Muscle of leg (tissue), 16 donors: ENCODE measurements at places on chromosomes 11 and 22. TPM values are rescaled to one million over a fixed set of nuclear protein-coding genes. Genes with fewer than 3 reads are reported as not detected.

Gene KCNJ4
- 0.42 TPM for polyA plus RNA-seq

Gene TLCD5
- 8.6 TPM for polyA plus RNA-seq

Gene DEUP1
- polyA plus RNA-seq = not detected

Gene OR5W2
- not detected for polyA plus RNA-seq

Gene MS4A13
- not detected for polyA plus RNA-seq

DNA sequence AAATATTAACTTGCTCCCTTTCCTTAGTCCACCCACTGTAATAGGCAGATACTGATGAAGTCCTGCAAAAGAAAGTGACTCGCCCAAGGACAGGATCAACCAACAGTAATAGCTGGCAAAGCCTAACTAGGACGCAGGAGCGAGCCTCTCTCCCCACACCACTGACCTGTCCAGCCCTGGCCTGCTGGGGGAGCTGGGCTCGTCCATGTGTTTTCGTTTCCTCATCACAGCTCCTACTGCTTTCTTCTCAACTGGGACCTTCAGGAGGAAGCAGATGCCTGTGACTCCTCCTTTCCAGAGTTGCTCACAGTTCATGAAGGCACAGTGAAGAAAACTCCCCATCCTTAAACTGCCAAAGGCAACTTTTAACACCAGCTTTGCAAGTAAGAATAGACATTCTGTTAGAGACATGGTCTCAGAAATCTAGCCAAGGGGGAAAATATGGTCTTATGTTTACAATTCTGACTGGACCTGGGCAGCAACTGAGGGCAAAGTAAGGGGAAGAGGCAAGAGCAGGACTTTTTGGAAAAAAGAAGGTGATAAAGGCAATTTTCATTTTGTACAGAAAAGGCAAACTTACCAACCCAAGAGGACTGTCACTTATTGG is 11.6 kb upstream of the GPHA2 start:
- peaks cover 2% of the 10 kb centered on the region for H3K27me3 ChIP-seq
- H3K27ac ChIP-seq = no peak overlapping the region

DNA sequence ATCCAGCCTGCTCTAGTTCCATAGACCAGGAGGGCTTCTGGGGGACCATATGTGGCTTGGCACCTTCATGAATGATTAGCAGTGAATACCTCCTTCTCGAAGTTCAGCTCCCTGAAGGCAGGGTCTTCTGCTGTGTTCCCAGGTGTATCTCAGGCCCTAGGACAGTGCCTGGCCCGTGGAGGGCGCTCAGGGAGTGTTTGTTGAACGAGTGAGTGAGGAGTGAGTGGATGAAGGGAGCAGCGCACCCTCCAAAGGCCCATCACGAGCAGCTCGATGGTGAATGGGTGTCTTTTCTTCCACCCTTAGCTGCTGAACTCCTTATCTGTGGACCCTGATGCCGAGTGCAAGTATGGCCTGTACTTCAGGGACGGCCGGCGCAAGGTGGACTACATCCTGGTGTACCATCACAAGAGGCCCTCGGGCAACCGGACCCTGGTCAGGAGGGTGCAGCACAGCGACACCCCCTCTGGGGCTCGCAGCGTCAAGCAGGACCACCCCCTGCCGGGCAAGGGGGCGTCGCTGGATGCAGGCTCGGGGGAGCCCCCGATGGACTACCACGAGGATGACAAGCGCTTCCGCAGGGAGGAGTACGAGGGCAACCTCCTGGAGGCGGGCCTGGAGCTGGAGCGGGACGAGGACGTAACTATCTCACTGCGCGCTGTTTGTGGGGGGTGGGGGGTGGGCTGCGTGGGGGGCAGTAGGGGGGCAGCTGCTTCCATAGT is 9.5 kb downstream of the ANO1 start:
- no peak overlapping the region for H3K27ac ChIP-seq
- no peak overlapping the region for H3K4me3 ChIP-seq
- no peaks in the 10 kb centered on the region for H3K36me3 ChIP-seq
- H3K4me1 ChIP-seq = peaks cover 7% of the 10 kb centered on the region
- H3K27me3 ChIP-seq = peaks cover 18% of the 10 kb centered on the region
- DNase-seq = no peak
